ENCODE measurements at places on chromosomes 13 and 19.

DNA sequence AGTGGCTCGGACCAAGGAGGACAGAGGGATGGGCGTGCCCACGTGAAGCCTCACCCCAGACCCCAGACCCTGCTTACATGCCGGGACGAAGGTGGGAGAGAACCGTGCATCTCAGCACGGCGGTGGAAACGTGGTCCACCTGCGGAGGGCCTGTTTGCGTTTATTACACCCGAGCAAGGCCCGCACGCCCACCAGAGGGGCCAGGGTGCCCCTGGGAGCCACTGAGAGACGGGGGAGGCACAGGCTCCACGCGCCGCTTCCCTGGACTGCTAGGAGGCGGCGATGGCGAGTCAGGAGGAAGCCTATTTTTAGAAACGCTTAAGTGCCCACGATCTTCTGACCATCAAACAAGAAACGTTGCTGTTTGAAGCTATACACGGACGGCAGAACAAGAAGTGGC is 80.7 kb downstream of the ATP11A start:
- DNase-seq = no peak

- DNase-seq = peak; percentile 6
Measured at GRCh38 chr19:54532528-54532927, 29.9 kb downstream of the LAIR2 start.

DNA sequence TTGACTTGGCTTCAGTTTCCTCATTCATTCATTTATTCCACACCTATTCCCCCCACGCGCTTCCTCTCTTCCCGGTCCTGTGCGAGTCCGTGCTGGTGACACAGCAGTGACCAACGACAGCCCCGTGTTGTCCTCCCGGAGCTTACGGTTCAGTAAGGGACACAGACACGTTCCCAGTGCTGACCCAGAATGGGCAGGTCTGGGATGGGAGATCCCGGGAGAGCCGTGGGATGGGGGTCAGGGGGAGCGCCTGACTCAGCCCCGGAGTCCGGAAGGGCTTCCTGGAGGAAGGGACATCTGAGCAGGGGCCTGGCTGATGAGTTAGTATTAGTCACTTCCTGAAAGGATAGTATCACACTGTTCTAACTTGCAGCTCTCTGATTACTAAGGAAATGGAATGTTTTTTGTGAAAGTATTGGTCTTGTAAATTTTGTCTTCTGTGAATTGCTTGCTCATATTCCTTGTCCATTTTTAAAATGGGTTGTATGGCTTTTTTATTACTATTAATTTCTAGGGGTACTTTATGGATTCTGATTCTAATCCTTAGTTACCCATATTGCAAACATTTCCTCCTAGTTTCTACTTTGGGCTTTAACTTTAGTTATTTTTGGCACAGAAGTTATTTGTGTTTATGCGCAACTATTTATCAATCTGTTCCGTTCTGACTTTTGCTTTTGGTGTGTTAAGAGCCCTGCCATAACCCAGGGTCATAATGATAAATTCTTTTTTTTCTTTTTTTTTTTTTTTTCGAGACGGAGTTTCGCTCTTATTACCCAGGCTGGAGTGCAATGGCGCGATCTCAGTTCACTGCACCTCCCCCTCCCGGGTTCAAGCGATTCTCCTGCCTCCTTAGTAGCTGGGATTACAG is 708 bp upstream of the ERCC1 start:
- DNase-seq = peak; percentile 69

DNA sequence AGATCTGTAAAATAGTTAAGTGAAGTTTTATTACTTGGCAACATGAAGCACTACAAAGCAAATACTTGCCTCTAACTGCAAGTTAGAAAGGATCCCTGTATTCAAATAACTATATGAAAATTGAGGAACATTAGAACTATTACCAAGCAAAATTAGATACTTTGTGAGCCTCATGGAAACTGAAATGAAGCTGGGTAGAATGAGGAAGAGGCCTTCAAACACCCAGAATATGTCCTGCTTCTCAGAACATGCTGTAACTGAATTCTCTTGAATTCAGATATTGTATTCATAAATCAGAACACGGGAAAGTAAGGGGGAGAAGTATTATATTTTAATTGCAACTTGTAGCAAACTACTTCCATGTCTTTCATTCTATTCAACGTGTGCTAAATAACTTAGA is 947.9 kb downstream of the PCDH17 start:
- DNase-seq = no peak

DNA sequence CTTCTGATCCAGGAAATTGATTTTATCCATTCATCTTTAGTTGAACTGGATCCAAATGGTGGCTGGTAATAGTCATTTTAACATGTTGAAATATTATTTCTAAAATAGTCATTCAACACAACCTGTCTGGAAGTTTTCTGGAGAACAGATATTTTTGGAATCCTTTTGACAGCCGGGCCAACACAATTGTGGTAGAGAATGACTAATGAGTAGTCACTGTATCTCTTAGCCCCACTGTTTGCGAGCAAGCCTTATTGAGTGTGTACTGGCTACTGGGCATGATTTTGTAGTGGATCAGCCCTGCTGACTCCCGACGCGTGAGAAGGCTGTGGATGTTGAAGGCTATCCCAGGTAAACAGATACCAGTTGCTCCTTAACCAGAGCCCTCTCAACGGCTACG is 383.4 kb downstream of the ZNF536 start:
- no peak for DNase-seq

DNA sequence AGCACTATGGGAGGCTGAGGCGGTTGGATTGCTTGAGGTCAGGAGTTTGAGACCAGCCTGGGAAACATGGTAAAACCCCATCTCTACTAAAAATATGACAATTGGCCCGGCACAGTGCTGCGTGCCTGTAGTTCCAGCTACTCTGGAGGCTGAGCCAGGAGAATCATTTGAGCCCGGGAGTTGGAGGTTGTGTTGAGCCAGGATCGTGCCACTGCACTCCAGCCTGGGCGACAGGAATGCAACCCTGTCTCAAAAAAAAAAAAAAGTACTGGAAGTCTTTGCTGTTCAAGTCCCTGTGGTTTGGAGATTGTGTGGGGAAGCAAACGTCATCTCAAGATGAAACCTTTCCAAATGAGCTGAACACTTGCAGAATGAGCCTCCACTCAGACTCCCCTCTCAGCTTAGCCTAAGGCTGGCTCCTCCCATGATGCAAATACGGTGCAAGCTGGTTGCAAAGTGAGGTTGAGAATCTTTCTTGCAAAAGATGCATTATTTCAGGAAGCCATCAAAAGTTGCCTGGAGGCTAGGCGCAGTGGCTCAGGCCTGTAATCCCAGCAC is 46.2 kb downstream of the MYO9B start:
- DNase-seq = no peak

GRCh38 chr19:41480336-41480735 is 37.4 kb downstream of the ERICH4 start:
- DNase-seq = no peak

- peak; percentile 7 for DNase-seq
Measured at GRCh38 chr19:31548941-31549340, 199.7 kb upstream of the TSHZ3 start.

- DNase-seq = no peak
Measured at GRCh38 chr13:105069106-105069505, 1466.4 kb downstream of the EFNB2 start.

DNA sequence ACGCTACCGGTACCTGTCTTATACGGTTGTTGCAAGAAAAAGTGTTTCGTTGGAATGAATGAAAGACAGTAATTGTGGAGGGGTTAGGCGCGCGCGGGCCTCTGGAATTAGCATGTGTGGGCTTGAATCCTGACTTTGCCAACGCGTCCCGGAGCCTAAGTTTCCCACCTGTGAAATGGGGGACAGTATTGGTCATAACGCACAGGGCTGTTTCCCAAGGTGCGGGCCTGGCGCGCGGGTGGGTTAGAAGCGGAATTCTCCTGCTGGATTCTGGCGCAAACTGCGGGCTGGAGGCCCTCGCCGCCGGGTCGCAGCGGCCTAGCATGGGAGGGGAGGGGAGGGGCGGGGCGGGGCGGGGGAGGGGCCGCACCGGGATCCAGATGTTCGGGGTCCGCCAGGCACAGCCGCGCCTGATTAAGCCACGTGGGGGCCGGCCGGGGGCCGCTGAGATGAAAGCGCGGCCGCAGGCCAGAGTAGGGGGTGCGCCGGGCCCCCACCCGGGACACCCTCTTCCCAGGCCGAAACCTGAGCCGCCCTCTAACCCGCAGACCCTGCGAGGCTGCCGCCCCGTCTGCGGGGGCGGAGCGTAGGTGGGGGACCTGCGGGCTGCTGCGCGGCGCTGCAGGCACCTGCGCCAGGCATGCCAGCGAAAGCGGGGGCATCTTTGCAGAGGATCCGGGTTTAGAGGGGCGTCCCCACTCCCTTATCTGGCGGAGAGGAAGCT is 1.2 kb upstream of the TMEM59L start:
- DNase-seq = no peak

- DNase-seq = no peak
Measured at GRCh38 chr19:2763687-2764086, 19.4 kb downstream of the SGTA start.
